Stimulated activated CD8-positive, alpha-beta memory T cell treated with anti-CD3 and anti-CD28 coated beads, Interleukin-12 subunit alpha, Interleukin-12 subunit beta, amount 100 ng/mL, for 1 hour (primary cell): ENCODE measurements at places on chromosomes 5 and 9.

GRCh38 chr9:21591221-21592062 is 109.3 kb upstream of the IFNE start:
- peak; percentile 9 for DNase-seq

- DNase-seq, result no peak
These were observed 48.8 kb upstream of the FST start for GRCh38 chr5:53431665-53432064.

GRCh38 chr9:69371001-69371400 is 46.0 kb downstream of the ENTREP1 start:
- DNase-seq, result no peak

DNA sequence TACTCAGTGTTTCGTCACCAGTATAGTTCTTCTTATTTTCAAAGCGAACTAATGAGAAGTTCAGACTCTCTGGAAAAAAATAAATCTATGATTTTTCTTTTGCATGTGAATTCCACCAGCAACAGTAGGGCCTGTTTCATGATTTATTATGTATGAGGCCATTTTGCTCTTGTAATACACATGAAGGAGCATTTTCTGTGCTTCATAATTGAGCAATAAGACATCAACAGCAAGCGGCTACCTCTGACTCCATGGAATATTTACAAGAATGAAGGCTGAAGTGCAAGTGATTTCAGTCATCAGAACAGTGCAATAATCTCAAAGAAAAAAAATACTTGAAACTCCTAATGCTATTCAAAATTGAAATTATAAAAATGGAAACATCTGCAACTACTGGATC is 282.9 kb upstream of the EDIL3 start:
- DNase-seq, result no peak

- DNase-seq, result peak; percentile 4
These were observed 157.0 kb upstream of the RAI14 start for GRCh38 chr5:34499001-34499734.

GRCh38 chr5:147375151-147375550 is 134.7 kb downstream of the DPYSL3 start:
- no peak for DNase-seq

DNA sequence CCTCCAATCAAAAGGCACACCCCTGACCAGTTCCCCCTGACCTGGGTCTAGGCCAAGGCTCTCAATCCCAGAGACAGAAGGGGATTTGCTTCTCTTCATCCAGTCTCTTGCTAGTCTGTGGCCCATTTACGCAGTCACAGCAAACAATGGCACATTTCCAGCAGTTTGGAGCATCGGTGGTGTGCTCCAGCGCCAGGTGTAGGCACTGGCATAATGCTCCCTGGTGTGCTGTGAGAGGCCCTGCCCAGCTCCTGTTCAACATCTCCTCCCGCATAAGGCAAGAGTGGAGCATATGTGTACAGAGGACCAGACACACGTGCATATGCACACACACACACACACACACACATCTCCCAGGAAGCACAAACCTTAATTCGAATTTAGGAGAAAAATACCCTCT is 79.5 kb upstream of the ERCC6L2 start:
- no peak for DNase-seq

DNA sequence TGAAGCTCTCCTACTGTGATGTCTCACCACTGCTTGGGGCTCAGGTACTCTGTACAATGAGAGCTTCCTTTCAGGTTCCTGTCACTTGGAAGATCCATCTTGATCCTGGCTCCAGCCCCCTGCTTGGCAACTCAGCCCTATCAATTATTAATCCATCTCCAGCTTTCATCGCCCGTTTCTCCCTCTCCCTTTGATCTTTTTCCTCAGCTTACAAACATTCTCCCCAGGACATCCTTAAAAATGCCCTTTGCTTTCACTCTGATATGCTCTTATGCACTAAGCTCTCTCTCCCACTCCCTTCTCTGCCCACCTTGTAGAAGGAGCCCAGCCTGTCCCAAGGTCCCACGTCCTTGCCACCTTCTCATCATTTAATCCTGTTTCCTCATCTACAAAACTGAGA is 109.0 kb downstream of the FRMD3 start:
- no peak for DNase-seq
